ENCODE measurements at places on chromosomes 11 and 22.

GRCh38 chr22:24434471-24435322, 7.3 kb downstream of the ADORA2A start:
- DNase-seq: peak; percentile 70

- no peak for DNase-seq
Observed at GRCh38 chr11:67033661-67034166, 10.8 kb downstream of the SYT12 start.

DNA sequence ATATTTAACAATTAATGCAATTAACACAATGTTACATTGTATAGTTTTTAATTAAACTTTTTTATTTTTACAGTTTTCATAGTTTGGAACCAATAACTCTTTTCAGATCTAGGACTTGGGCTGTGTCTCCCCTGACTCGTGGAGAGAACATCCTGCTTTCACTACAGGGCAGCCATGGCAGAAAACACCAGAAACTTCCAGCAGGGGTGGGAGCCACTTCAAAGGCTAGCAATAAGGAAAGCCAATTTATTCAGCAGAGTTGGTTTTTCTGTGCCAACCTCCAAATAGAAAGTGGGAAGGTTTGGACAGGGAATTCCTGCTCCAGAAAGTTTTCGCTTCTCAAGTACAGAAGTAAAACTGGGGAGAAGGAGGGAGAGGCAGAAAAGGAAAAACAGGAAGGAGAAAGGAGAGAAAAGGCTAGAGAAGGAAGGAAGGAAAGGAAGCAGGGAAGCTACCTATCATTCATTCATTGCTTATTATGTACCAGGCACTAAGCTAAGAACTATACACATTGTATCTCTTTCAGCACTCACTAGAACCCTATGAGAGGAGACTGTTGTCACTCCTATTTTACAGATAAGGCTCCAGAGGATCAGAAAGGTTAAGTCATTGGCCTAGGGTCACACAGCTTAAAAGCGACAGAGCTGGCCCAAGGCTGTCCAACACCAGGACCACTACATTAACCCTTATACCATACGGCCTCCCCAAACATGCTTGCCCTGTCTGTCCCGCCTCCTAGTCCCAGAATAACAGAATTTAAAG, 54.8 kb upstream of the CREB3L1 start:
- no peak for DNase-seq

DNA sequence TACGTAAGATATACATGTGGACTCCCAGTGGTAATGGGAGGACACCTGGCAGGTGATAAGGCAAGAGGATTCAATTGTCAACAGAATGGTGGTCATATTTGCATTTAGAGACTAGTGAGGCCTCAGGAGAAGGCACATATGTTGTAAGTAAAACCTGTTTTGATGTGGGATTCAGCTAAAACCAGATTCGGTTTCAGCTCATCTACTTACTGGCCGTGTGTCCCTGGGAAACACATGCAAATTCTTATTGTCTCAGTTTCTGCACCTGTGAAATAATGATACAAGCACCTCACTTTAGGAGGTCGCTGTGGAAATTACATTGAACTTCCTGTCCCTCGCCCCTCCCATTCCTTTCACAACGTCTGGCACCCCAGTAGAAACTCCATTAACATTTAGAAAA, 78.9 kb upstream of the FIBIN start:
- DNase-seq: no peak

DNA sequence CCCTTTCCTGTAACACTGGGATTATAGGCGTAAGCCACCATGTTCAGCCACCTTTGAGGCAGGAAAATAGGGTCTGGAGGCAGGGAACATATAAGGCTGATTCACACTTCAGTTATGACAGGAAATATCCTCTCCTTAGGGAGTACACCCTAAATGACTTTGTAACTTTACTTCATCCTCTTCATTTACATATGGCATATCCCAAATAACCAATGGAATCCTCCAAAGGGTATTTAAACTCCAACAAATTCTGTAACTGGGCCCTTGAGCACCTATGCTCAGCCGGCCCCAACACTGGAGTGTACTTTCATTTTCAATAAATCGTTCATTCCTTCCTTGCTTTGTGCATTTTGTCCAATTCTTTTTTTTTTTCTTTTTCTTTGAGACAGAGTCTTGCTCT, 1.6 kb upstream of the KAT5 start:
- DNase-seq: no peak

GRCh38 chr22:35604621-35605368, 12.3 kb downstream of the MB start:
- peak; percentile 10 for DNase-seq

DNA sequence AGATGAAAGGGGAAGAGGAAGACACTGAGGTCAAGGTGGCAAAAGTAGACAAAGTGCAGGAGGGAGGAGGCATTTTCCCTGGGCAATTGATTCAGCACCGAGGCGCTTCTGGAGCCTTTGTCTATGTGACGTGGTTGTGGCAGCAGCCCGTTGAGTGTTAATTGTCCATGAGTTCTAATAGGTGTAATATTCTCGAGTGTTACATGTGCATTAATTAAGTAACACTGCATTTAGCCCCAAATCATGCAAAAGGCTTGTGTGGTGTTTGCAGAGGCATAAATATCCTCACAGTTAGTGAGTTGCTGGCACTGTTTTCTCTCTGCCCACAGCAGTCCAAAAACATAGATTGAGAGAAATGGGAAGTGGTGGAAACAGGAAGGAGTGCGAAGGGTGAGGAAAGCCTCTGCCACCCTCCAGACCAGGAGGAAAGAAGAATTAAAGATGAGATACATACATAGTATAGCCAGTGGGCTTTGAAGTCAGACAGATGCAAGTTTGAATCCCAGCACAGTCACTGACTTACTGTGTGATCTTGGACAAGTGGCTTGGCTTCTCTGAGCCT, 361.2 kb downstream of the MN1 start:
- no peak for DNase-seq

- no peak for DNase-seq
Observed at GRCh38 chr11:77312107-77312506, 10.6 kb upstream of the GDPD4 start.

DNA sequence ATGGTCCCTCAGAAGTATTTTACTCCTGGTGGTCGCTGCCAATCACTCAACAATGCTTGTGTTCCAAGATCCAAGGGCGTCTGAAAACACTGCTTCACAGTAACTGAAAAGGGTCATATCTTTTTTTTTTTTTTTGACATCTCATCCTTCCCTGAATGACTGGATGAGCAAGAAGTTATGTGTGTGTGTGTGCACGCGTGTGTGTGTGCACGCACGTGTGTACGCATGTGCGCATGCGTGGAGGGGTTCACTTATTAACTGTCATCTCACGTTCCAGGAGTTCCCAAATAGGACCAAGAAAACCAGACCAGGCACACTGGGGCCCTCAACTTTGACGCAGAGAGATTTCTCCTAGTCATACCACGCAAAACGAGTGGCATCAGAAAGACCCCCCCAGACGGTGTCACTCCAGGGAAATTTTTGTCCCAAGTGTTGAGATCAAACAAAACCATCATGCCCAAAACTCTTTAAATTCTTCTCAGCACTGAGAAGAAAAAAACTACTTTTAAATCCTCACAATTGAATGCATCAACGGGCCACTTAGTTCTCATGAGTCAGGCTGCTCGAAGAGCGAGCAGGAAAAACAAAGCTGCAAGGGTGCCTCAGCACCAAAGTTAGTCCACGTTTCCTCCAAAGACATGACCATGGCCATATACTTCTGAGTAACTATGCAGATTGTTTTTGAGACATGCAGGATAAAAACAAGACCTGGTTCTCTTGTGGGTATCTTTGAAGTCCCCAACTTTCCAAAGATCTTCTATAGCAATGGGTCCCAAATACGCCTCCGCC, 12.9 kb downstream of the MN1 start:
- no peak for DNase-seq

- DNase-seq: no peak
Observed at GRCh38 chr22:36469094-36469710, 12.2 kb downstream of the TXN2 start.

- no peak for DNase-seq
Observed at GRCh38 chr11:70466154-70466553, 67.8 kb downstream of the CTTN start.

DNA sequence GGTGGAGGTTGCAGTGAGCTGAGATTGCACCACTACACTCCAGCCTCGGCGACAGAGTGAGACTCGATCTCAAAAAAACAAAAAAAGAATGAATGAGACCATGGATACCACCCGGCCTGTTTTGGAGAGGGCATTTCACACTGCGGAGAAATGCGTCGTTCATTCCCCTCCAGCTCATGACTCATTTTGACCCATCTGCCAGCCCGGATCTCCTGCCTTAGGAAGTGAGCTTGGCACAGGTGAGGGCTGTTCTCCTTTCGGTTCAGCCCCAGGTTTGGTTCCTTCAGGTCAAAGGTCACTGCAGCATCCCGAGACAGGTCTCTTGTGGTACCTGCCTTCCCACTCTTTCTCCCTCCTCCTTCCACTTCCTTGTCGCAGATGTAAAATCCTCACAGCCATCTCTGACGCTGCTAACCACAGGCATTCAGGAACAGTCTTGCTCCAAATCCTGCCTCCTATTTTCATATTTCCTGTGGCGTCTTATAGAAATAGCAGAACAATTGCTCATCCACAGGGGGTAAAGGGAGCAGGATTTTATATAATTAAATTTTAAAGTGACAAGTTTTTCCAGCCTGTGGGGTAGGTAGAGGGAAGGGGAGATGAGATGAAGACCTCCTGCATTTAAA, 517.9 kb downstream of the NTM start:
- no peak for DNase-seq

DNA sequence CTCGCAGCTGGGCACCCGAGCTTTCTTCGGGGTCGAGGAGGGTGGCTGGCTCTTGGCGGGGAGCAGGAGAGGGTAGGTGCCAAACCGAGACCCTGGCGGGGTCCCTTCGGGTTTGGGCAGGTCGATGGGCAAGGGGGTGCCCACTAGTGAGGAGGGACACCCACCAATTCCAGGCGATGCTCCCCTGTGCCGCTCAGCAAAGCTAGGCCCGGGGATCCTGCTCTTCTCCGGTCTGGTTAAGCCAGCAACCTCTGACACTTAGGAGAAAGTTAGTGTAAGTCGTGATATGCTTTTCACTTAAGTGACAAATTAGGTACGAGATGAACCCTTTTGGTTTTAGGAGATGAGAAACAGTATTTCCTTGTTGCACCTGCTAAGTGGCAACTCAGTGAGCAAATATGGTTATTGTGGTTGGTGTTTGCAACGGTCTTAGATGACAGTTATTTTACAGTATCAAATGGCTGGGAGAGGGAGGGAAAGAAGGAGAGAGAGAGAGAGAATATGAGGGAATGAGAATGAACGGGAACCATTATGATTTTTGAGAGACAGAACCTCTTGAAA, 565 bp downstream of the NUCB2 start:
- no peak for DNase-seq
